ENCODE measurements at places on chromosomes 7 and 10. TPM values are rescaled to one million over a fixed set of nuclear protein-coding genes. Genes with fewer than 3 reads are reported as not detected.

- DNase-seq, result no peak
Observed at GRCh38 chr10:59268460-59268859, 92.0 kb downstream of the PHYHIPL start.

Gene CALCR
- total RNA-seq, result 0.20 TPM

Gene CRHR2
- total RNA-seq, result not detected

DNA sequence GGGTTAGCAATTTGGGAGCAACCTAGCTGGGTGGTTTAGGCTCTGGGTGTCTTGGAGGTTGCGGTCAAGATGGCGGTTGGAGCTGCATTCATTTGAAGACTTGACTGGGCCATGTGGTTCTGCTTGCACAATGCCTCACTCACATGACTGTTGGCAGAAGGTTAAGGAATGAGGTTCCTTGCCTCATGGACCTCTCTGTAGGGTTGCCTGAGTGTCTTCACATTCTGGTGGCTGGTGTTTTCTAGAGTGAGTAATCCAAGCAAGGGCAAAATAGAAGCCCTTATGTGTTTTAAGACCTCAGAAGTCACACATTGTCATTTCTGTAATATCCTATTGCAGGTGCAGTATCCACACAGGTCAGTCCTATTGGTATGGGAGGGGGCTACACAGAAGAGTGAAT, 52.0 kb downstream of the CDK14 start:
- no peak for DNase-seq

DNA sequence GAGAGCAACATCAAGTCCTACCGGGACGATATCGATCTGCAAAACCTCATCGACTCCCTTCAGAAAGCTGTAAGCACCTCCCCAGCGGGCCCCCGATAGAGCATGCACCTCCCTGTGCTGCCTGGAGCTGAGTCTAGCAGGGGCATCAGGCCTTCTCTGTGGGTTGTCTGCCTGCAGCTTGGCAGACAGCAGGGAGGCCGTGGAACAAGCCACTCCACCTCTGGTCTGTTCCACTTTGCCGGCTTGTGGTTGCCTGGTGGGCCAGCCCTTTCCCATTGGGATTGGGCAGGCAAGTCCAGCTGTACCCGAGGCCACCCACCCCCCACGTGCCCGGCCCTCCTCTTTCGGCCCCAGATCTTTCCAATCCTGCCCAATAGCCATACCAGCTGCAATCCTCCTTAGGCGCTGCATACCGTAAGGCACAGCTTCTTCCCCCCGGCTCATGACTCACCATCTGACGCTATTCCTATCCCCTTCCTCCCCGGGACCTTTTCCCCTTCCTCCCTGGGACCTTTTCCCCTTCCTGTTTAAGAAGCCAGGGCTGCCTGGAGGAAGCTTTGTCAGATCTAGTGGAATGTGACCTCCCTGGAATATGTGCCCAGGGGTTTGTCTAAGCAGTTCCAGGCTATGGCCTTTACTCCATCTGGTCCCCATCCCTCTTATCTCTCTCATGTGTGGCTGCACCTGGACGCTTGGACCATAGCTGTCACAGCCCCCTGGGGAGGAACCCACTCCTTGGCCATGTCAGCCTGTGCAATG, 28.1 kb upstream of the SH2D4B start:
- no peak for DNase-seq

DNA sequence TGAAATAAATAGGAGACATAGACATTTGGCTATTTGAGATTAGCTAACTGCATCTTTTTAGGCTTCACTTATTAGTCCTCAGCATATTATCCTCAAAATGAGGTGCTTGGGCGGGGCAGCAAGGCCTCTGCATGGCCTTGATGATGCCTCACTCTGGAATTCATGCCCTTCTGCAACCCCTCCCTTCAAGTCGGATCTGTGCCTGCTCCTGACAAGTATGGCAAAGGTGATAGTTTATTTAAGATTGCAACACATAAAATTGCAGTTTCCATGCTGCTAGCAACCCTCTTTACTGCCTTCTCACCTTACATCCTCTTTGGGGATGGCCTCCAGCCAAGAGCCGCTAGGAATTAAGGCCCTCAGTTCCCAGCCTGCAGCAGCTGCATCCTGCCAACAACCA, 241.3 kb upstream of the ADARB2 start:
- no peak for DNase-seq

Gene ADARB2
- 6.6 TPM for total RNA-seq

Gene ZNF804B
- not detected for total RNA-seq
